ENCODE measurements at places on chromosomes 3 and 15. TPM values are rescaled to one million over a fixed set of nuclear protein-coding genes. Genes with fewer than 3 reads are reported as not detected.
A peak's percentile ranks its signal among the peaks of the same experiment; 100 is the strongest.

DNA sequence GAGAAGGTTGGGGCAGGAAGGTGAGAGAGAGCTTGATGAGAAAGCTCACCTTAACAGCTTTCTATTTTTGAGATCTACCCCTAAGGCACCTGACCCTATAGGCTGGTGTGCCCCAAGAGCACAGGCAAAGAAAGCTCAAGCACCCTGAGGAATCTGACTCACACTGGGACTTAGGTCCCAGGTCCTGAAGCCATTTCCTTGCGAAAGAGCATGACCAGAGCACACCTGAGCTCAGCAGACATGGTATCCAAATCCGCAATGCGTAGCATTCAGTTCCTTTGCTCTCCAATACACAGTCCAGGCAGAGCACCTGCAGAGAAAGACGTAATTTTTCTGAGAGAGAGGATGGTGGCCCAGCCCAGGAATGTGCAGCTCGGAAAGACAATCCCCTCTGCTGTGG lies 112.1 kb upstream of the LPP start:
- H3K4me3 ChIP-seq, result no peak overlapping the region
- no peak for DNase-seq
- no peaks in the 10 kb centered on the region for H3K27me3 ChIP-seq
- H3K36me3 ChIP-seq, result no peaks in the 10 kb centered on the region
- H3K4me1 ChIP-seq, result no peaks in the 10 kb centered on the region

GRCh38 chr15:78977091-78977571 lies 32.3 kb upstream of the CTSH start:
- no peaks in the 10 kb centered on the region for H3K36me3 ChIP-seq
- H3K27ac ChIP-seq, result no peak overlapping the region
- no peaks in the 10 kb centered on the region for H3K27me3 ChIP-seq
- H3K4me1 ChIP-seq, result no peaks in the 10 kb centered on the region
- H3K4me3 ChIP-seq, result no peak overlapping the region
- DNase-seq, result no peak

DNA sequence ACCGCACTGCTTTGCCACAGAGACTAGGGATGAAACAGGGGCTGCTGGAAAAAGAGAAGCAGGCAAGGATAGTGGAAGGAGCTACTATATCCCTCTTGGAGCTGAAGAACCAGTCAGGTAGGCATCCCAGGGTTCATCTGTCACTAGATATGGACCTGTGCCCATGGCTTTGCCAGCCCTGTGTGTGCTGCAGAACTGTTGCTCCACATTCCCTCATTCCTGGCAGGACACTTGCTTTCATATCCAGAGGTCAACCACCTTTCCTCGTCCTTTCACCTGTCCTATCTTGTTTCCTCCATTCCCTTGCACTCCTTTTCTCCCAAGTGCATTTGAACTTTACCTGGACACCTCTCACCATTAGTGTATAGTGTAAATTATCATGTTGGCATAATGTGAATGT lies 12.0 kb downstream of the SNRK start:
- H3K27ac ChIP-seq, result no peak overlapping the region
- H3K4me1 ChIP-seq, result peaks cover 15% of the 10 kb centered on the region
- H3K36me3 ChIP-seq, result no peaks in the 10 kb centered on the region
- no peaks in the 10 kb centered on the region for H3K27me3 ChIP-seq
- DNase-seq, result no peak

GRCh38 chr3:107208100-107208499 lies 169.1 kb upstream of the CCDC54 start:
- peak; percentile 25 for DNase-seq
- H3K4me1 ChIP-seq, result no peaks in the 10 kb centered on the region
- H3K36me3 ChIP-seq, result no peaks in the 10 kb centered on the region
- no peak overlapping the region for H3K27ac ChIP-seq
- no peaks in the 10 kb centered on the region for H3K27me3 ChIP-seq

GRCh38 chr3:3998140-3998922 lies 199.1 kb downstream of the LRRN1 start:
- H3K27ac ChIP-seq, result no peak overlapping the region
- no peak overlapping the region for H3K4me3 ChIP-seq
- DNase-seq, result peak; percentile 23
- no peaks in the 10 kb centered on the region for H3K27me3 ChIP-seq
- no peaks in the 10 kb centered on the region for H3K36me3 ChIP-seq
- H3K4me1 ChIP-seq, result no peaks in the 10 kb centered on the region

DNA sequence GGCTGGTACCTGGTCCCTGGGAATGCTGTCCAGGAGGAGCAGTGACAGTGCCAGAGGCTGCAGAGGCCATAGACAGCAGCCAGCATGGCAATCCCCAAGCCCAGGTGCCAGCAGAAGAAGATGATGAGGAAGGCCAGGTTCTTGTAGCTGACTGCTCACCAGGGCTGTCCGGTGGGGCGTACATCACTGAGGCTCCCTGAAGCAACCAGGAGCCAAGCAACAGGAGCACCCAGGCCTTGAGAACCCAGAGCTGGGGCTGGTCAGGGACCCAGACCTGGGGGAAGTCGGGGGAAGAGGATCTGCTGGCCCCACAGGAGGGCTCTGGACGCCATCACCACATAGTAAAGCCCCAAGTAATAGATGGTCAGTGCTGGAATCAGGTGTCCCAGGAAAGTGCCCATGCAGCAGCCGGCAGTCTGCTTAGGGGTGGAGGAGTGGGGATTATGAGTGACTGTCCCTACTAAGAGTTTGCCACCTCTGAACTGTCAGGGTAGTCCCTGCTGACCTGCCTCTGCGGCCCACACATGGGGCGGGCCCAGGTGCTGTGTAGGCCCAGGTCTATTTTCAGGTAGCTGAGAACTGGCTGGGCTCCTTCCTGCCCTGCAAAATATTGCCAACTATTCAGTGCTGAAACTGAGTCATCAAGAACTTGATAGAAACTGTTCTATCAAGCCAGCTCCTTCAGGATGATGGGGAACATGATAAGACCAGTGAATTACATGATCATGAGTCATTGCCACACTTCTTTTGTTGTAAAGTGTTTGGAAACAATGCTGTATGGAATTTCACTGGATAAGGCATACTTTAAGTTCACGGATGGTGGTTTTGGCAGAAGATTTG lies 68.7 kb downstream of the CHRD start:
- H3K27me3 ChIP-seq, result no peaks in the 10 kb centered on the region
- H3K4me1 ChIP-seq, result no peaks in the 10 kb centered on the region
- H3K4me3 ChIP-seq, result no peak overlapping the region
- H3K36me3 ChIP-seq, result no peaks in the 10 kb centered on the region

DNA sequence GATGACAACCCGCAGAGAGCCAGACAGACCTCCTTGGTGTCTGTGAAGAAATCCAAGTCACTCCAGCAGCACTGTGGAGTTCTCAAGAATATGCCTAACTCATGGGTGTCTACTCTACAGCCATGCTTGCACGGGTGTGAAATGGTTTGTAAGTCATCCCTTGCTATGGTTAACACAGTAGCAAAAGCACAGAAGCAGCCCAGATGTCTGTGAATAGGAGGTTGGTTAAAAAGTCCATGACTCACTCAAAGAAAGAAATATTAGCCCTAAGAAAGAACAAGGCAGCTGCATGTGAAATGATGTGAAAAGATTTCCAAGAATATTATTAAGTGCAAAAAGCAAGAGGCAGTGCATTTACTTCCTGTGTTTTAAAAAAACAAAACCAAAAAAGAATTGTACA lies 12.1 kb upstream of the LIMD1 start:
- DNase-seq, result no peak
- H3K27me3 ChIP-seq, result no peaks in the 10 kb centered on the region
- no peaks in the 10 kb centered on the region for H3K36me3 ChIP-seq
- H3K27ac ChIP-seq, result no peak overlapping the region

The MORC1 gene
- not detected for total RNA-seq

The SLCO3A1 gene
- total RNA-seq, result 24.6 TPM

The CPA3 gene
- total RNA-seq, result 12.3 TPM

The HGD gene
- total RNA-seq, result 48.5 TPM

The SAXO2 gene
- 0.93 TPM for total RNA-seq

The KCNH8 gene
- total RNA-seq, result 0.77 TPM

The C3orf20 gene
- total RNA-seq, result 0.08 TPM

Measured in colonic mucosa (tissue), 4 donors.